Activated CD8-positive, alpha-beta memory T cell treated with anti-CD3 and anti-CD28 coated beads for 1 hour (primary cell): ENCODE measurements at places on chromosomes 2 and 18.

GRCh38 chr2:60442608-60443007 lies 110.8 kb downstream of the BCL11A start:
- no peak for DNase-seq

DNA sequence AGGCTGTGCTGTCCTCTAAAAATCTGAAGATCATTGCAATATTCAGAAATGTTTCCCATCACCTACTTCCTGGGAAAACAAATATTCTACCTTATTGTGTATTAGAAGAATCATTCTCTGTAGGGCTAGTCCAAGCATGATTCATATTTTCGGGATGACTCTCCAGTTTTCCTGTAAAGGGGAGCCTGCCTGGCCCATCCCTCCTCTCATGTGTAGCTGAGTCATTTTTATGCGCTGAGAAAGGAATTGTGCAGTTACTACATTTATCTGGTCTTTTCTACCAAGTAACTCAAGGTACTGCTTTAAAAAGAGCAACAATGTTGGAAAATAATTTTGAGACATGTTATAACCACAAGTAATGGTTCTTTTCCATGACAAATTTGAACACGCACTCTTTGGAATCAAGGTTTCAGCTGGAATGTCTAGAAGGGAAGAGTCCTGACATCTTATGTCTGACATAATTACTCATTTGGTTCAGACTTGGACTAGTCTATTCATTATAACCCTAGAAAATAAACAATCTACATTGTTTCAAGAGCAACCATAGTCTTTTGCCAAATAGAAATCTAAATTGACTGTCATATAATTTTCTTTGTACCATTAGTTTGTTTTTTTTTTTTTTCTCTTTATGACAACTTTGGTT lies 6.6 kb downstream of the DSG3 start:
- DNase-seq: no peak

DNA sequence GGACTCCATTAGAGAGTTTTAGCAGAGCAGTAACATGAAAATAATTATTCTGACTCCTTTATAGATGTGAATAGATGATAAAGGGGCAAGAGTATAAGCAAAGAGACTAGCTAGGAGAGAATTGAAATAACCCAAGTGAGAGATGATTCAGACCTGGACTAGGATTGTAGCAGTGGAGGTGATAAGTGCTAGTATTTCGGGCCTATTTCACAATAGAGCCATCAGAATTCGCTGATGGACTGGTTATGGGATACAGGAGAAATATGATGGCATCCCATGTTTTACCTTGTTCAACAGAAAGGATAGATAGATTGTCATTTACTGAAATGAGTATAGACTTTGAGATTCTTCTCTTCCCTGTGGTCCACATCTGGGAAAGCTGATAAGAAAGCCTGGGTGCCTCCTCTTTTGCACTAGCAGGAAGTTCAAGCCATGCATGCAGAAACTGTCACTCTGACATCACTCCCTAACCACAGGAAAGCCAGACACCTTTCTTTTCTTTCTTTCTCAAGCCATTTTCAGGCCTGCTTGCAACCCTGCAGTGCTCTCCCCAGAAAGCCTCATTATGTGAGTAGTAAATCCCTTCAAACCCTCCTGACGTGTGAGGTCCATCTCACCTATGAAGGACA lies 25.3 kb downstream of the DYNAP start:
- DNase-seq: no peak

DNA sequence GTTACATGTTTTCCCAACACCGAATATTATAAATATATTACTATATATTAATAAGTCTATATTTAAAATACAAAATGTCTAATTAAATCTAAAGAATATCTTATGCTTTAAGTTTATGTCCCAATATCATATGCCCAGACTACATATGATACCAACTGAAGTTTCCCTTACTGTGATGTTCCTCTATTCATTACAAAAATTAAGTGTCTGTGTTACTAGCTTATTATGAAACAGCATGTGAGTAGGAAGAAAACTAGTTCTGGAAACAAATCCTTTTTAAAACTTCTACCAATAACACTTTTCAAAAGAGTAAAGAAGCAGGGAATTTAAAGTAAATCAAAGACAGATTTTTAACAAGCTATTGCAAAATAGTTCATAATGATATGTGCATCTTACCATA lies 17.8 kb downstream of the HNRNPLL start:
- no peak for DNase-seq

- DNase-seq: no peak
Measured at GRCh38 chr2:46164529-46165301, 132.5 kb upstream of the EPAS1 start.

- no peak for DNase-seq
Measured at GRCh38 chr2:10469955-10470608, 22.0 kb upstream of the ODC1 start.

DNA sequence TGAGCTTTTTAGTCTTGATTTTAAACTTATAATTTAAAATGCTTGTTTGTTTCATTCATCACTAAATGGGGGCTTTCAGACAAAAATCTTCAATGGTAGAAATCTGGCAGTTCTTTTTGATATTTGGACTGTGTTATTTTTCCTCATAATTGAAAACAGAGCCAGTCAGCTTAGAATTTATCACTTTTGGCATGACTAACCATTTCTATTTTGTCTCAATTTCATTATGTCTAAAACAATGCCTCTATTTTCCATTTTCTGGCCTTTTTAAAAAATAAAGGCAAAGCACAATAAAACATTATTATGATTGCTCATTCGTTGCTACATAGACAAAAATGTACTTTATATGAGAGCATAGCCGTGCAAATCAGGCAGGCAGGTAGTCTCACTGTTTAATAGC lies 434.5 kb downstream of the XIRP2 start:
- no peak for DNase-seq
